ENCODE measurements at places on chromosomes 4 and X. TPM values are rescaled to one million over a fixed set of nuclear protein-coding genes. Genes with fewer than 3 reads are reported as not detected.

- DNase-seq: peak; percentile 15
Observed at GRCh38 chrX:12770440-12770839, 20.8 kb upstream of the PRPS2 start.

- no peak for DNase-seq
Observed at GRCh38 chr4:102616636-102617035, 115.5 kb downstream of the NFKB1 start.

The CNOT6L gene
- 14.3 TPM for total RNA-seq

- DNase-seq: no peak
Observed at GRCh38 chr4:6023731-6024130, 5.5 kb upstream of the C4orf50 start.

The FRAS1 gene
- 1.7 TPM for total RNA-seq

GRCh38 chrX:103756736-103757135 is 19.9 kb upstream of the PLP1 start:
- no peak for DNase-seq

GRCh38 chr4:184655889-184656869 is 6.6 kb downstream of the PRIMPOL start:
- no peak for DNase-seq

The PIR gene
- 179 TPM for total RNA-seq

The TMSB15B gene
- 7.4 TPM for total RNA-seq

The ARHGAP36 gene
- total RNA-seq: not detected

DNA sequence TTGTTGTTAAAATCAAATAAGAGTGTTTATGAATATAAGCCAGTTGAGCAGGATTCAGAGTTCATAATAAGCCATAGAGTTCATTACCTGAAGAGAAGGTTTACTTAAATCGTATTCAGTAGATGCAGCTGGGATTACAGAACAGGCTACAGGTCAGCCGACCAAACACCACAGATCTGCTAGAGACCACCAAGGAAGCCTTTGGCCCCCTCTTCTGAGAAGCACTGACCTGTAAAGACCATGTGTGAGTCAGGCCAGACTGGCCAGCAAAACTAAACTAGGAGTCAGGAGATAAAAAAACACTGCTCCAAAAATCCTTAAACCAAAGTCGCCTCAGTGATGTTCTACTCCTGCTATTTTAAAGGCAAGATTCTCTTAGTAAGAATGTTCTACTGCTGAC is 1125.5 kb downstream of the FAT4 start:
- no peak for DNase-seq
